ENCODE measurements at places on chromosomes 16 and 17.
A peak's percentile ranks its signal among the peaks of the same experiment; 100 is the strongest.

DNA sequence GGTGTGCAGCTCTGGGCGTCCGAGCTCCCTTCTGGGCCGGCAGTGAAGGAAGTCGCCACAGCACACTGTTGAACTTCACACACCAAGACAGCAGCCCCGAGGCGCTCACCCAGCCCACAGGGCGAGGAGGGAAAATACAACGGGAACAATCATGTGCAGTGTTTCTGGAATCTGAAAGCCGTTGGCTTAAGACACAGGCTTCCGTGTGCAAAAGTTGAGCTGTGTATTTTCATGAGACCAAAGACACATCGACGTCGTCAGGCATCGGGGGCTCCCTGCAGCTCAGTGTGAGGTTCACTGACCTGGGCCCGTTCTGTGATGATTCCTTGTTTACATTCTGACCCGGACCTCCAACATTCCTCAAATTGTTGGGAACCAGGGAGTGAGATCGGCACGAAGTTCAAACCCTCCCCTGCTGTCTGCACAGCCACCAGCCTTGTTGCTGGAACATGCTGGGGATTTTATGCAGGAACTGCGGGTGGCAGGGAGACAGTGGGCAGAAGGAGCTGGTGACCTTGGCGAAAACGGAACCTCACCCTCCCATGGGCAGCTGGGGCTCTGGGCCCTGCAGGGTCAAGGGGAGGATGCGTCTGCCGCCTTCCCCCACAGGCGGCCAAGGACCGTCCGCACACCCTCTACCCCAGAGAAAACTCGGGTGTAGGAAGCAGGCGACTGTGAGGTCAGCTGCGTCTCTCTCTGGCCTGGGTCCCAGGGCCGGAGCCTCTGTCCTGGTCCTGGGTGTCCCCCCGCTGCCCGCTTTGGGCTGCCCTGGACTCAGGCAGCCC is 72.2 kb downstream of the METRNL start:
- H3K36me3 ChIP-seq = peaks cover 4% of the 10 kb centered on the region
- H3K27me3 ChIP-seq = peaks cover 11% of the 10 kb centered on the region
- H3K4me1 ChIP-seq = peaks cover 44% of the 10 kb centered on the region
- H3K4me3 ChIP-seq = no peak overlapping the region
- DNase-seq = no peak
- no peak overlapping the region for H3K27ac ChIP-seq

DNA sequence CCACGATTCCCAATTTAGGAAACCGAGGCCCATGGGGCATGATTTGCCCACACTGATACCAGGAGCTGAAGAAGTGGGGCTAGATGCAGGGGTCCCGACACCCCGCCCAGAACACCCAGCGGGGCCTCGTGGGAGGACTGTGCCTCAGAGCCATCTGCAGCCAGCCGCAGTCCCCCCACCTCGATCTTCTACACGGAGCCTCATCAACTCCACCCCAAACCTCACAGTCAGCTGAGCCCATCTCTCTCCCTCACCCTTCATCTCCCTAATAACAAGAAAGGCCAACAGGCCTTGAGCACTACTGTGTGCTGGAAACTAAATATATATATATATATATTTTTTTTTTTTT is 4.2 kb downstream of the ITGAE start:
- peaks cover 85% of the 10 kb centered on the region for H3K4me1 ChIP-seq
- peak overlapping the region; percentile 81 for H3K4me3 ChIP-seq
- peaks cover 27% of the 10 kb centered on the region for H3K36me3 ChIP-seq

- H3K27me3 ChIP-seq = no peaks in the 10 kb centered on the region
- H3K27ac ChIP-seq = no peak overlapping the region
- no peak overlapping the region for H3K4me3 ChIP-seq
- H3K4me1 ChIP-seq = peaks cover 5% of the 10 kb centered on the region
Observed at GRCh38 chr16:27437946-27438345, 36.0 kb downstream of the IL21R start.

- no peaks in the 10 kb centered on the region for H3K36me3 ChIP-seq
- no peak for DNase-seq
- no peak overlapping the region for H3K27ac ChIP-seq
- H3K4me1 ChIP-seq = peaks cover 4% of the 10 kb centered on the region
- H3K4me3 ChIP-seq = no peak overlapping the region
- no peaks in the 10 kb centered on the region for H3K27me3 ChIP-seq
Observed at GRCh38 chr16:70662991-70663523, 16.7 kb downstream of the IL34 start.

DNA sequence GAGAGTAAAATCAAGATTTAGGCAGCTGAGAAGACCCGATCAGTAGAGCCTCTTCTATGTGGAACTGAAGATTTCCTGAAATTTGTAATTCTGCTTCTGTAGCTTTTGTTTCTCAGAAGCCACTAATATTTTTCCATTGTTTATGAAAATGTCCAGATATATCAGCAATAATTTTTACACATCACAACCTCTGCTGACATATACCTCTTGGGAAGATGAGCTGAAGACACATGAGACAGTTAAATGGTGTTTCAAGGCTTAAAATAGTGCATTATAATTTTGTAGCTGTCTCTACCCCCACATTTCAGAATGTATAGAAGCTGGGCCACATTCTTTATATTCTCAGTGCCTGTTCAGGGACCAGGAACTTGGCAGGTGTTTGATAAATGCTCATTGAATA is 320.6 kb downstream of the HS3ST4 start:
- no peak for DNase-seq
- H3K4me3 ChIP-seq = no peak overlapping the region
- no peaks in the 10 kb centered on the region for H3K27me3 ChIP-seq
- no peak overlapping the region for H3K27ac ChIP-seq

GRCh38 chr17:4246674-4247073 is 17.1 kb downstream of the ANKFY1 start:
- H3K4me3 ChIP-seq = no peak overlapping the region
- peaks cover 19% of the 10 kb centered on the region for H3K36me3 ChIP-seq
- no peak for DNase-seq
- H3K4me1 ChIP-seq = peaks cover 28% of the 10 kb centered on the region
- H3K27me3 ChIP-seq = no peaks in the 10 kb centered on the region
- no peak overlapping the region for H3K27ac ChIP-seq

DNA sequence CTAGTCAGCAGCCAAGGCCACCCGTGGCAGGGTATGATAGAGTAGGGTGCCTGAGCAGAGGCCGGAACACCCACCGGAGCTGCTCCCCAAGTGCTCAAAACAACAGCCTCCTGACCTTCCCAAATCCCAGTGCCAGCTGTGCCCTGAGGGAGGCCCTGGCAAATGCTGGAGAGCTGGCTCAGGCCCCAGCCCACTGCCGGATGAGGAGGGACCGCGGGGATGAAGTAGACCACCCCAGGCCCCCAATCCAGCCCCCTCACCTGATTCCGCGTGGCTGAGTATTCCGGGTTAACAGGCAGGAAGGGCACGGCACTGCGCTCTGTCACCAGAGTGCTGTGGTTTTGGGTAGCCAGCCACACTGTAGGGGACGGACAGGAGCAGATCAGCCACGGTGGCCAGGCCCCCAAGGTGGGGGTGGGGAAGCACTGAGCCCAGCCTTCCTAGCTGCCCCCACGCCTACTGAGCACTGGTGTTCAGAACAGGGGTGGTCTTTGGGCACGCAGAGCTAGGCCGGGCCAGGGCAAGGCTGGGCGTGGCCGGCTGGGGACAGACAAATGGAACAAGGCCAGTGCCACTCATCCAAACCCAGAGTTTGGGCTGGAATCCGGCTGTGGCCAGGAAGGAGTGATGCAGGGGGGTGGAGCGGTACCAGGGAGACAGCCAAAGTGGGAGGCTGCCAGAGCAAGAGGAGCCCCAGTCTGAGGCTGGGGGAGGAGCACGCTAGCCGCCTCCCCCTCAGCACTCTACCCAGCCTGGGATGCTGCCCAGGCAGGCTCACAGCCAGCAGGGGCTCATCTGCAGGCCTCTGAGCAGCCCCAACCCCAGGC is 9.1 kb downstream of the TP53I13 start:
- peaks cover 11% of the 10 kb centered on the region for H3K4me1 ChIP-seq
- no peak for DNase-seq
- H3K27me3 ChIP-seq = no peaks in the 10 kb centered on the region
- peaks cover 19% of the 10 kb centered on the region for H3K36me3 ChIP-seq
- no peak overlapping the region for H3K27ac ChIP-seq

DNA sequence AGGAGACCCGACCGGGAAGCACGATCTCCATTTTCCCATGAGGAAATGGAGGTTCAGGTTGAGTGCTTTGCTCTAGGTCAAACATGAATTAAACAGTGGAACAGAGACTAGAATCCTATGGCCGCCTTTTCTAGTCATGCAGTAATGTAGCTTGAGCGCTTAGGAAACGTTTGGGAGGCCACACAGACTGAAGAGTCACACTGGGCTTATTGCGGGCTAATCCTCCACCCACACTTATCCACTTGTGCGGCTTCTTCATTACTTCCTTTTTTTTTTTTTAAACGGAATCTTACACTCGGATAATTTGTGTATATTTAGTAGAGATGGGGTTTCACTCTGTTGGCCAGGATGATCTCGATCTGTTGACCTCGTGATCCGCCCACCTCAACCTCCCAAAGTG is 26.0 kb downstream of the CACNG3 start:
- peaks cover 26% of the 10 kb centered on the region for H3K27me3 ChIP-seq
- no peak overlapping the region for H3K27ac ChIP-seq
- no peak for DNase-seq
- no peaks in the 10 kb centered on the region for H3K4me1 ChIP-seq
- H3K36me3 ChIP-seq = no peaks in the 10 kb centered on the region
- no peak overlapping the region for H3K4me3 ChIP-seq

DNA sequence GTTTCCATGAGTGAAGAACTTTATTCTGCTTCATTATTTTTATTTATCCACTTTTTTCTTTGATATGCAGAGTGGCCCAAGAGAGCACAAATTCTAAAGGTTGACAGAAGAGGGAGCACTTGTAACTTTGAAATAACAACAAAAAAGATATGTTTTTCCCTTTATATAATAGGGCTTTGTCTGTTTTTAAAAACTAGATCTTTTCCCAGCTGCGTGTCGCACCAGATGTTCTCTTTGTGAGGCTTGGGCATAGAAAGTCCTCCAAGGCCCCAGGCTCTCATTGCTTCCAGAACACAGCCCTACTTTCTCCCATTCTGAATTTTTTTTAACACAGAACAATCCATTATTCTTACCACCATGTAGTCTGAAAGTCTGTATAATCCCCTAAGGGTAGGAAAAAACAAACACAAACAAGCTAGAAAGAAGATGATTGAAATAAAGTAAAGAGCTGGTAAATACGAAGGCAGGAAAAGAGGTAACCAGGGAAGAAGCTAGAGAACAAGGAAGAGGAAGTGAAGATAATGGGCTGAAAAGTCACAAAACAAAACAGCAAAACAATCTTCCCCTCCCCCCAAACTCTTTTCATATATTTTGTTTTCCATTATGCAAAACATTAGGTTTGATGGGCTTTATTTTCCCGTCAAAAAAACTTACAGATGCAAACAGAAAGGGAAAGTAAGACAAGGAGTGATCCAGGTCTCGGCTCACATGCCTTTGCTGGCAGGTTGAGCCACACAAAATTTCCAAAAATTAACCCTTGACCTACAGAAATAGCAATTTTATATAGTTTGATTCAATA is 160.4 kb downstream of the ABCA8 start:
- peaks cover 16% of the 10 kb centered on the region for H3K27me3 ChIP-seq
- H3K4me1 ChIP-seq = peaks cover 6% of the 10 kb centered on the region
- no peak for DNase-seq
- peak overlapping the region; percentile 51 for H3K4me3 ChIP-seq

GRCh38 chr16:1071561-1072225 is 854 bp upstream of the SSTR5 start:
- peaks cover 5% of the 10 kb centered on the region for H3K4me1 ChIP-seq
- peaks cover 22% of the 10 kb centered on the region for H3K27me3 ChIP-seq

GRCh38 chr16:65490286-65490685 is 368.4 kb upstream of the CDH11 start:
- H3K4me1 ChIP-seq = no peaks in the 10 kb centered on the region
- H3K36me3 ChIP-seq = no peaks in the 10 kb centered on the region

DNA sequence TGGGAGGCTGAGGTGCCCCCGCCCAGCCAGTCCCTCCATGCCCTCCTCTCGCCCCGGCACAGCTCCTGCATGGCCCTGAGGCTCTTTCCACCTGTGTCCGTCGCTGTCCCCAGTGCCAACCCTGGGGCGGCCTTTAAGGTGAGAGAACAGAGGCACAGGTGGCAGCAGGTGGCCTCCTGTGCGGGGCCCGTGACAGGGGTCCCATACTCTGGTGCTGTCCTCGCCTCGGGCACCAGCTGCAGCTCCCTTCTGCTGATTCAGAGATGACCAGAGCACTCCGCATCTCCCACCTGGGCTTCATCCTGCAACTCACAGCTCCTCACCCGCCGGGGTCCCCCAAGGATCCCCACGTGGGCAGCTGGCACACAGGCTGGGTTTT is 8.0 kb downstream of the PRSS27 start:
- H3K36me3 ChIP-seq = peaks cover 5% of the 10 kb centered on the region
- peaks cover 4% of the 10 kb centered on the region for H3K4me1 ChIP-seq
- no peak overlapping the region for H3K27ac ChIP-seq
- H3K27me3 ChIP-seq = no peaks in the 10 kb centered on the region
- no peak overlapping the region for H3K4me3 ChIP-seq
- no peak for DNase-seq

- H3K4me1 ChIP-seq = no peaks in the 10 kb centered on the region
- no peak for DNase-seq
- H3K27ac ChIP-seq = no peak overlapping the region
- H3K36me3 ChIP-seq = no peaks in the 10 kb centered on the region
- H3K4me3 ChIP-seq = no peak overlapping the region
Observed at GRCh38 chr17:33950061-33950460, 305.0 kb upstream of the CCL2 start.

DNA sequence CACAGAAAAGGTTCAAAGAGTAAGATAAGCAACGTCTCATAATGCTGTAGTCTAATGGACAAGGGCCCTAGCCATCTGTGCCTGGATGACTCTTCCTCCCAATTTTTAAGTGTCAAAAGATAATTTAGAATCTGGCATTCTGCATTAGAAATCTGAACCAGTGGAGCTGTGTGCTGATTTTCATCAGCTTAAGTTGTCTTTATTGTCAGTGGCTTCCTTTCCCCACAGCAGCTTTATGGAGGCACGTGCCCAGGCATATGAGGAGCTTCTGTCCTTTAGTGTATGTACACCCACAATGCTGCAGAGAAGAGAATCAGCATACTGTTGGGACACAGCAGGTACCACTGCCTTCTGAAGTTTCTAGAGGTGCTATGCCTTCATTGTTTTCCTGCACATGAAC is 37.9 kb downstream of the HEATR6 start:
- H3K4me3 ChIP-seq = no peak overlapping the region
- DNase-seq = no peak
- peaks cover 15% of the 10 kb centered on the region for H3K27me3 ChIP-seq
- peaks cover 3% of the 10 kb centered on the region for H3K36me3 ChIP-seq
- peaks cover 9% of the 10 kb centered on the region for H3K4me1 ChIP-seq

GRCh38 chr16:10923650-10924214 is 18.5 kb downstream of the DEXI start:
- no peaks in the 10 kb centered on the region for H3K27me3 ChIP-seq
- H3K4me1 ChIP-seq = peaks cover 2% of the 10 kb centered on the region
- DNase-seq = no peak
- no peak overlapping the region for H3K27ac ChIP-seq

DNA sequence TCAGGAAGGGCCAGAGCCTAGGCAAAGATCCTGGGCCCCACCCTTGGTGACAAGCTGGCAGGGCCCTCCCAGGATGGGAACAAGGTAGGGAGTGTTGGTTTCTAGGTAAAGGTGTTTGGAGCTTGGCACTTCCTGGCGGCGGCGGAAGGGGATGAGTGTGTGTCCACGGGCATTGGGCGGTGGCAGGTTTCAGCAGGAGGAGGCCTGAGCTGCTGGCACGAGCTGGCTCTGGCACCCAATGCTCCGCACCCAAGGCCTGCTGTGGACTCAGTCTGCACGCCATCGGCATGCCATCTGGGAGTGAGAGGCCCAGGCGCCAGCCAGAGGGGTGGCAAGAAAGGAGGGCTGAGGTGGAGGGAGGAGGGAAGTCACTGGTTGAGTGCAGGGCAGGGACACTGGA is 46.9 kb upstream of the TAC4 start:
- H3K27me3 ChIP-seq = peaks cover 67% of the 10 kb centered on the region
- no peak overlapping the region for H3K4me3 ChIP-seq
- DNase-seq = no peak

All from activated CD8-positive, alpha-beta memory T cell treated with anti-CD3 and anti-CD28 coated beads, Interleukin-2, amount 10 ng/mL, durations not matched to agents 7 days and 5 days (primary cell).